ENCODE measurements at places on chromosomes 7 and 10. TPM values are rescaled to one million over a fixed set of nuclear protein-coding genes. Genes with fewer than 3 reads are reported as not detected.

Gene KIF20B
- total RNA-seq: 2.5 TPM

Gene CASP2
- total RNA-seq: 8.4 TPM

Gene STAM
- total RNA-seq: 13.7 TPM

Gene CCDC136
- 23.8 TPM for total RNA-seq

Gene ARMS2
- not detected for total RNA-seq

Gene CALML3
- total RNA-seq: not detected

Gene SLK
- 96.1 TPM for total RNA-seq

Gene CYP17A1
- not detected for total RNA-seq

Gene ZKSCAN1
- 32.7 TPM for total RNA-seq

Gene WNT8B
- total RNA-seq: not detected

Gene ZNF503
- 19.4 TPM for total RNA-seq

Gene SLC39A12
- total RNA-seq: not detected

Gene LMBR1
- 60.9 TPM for total RNA-seq

Gene ACBD7
- not detected for total RNA-seq

Gene CHN2
- 10.7 TPM for total RNA-seq

Gene SAMD9L
- 5.3 TPM for total RNA-seq

Gene ERVW-1
- not detected for total RNA-seq

GRCh38 chr10:100349672-100350071, 2.6 kb downstream of the SCD start:
- H3K27ac ChIP-seq: no peak overlapping the region
- no peak for DNase-seq
- H3K4me1 ChIP-seq: no peaks in the 10 kb centered on the region

GRCh38 chr7:116230191-116231005, 20.1 kb downstream of the TES start:
- no peaks in the 10 kb centered on the region for H3K27me3 ChIP-seq
- no peak overlapping the region for H3K4me3 ChIP-seq
- H3K27ac ChIP-seq: peak overlapping the region; percentile 96

DNA sequence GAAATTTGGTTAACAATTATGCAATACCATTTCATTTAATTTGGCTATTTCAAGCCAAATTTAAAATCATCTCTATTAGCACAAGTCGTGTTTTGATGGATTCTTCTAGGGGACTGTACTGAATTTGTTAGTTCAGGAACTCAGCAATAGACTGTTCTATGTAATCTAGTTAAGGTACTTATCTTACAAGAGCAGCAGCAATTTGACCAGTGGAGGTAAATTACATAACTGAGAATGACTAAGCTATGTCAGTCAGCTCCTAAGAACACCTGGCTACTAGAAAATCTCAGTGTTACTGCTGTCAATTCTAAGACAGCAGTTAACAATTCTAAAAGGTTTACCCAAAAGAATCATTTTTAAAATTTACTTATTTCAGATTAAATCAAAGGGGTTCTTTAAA, 513.9 kb upstream of the ZWINT start:
- no peaks in the 10 kb centered on the region for H3K27me3 ChIP-seq
- no peak overlapping the region for H3K27ac ChIP-seq
- no peak for DNase-seq

- H3K27ac ChIP-seq: no peak overlapping the region
- DNase-seq: no peak
- no peaks in the 10 kb centered on the region for H3K4me1 ChIP-seq
Observed at GRCh38 chr7:115637128-115637527, 393.4 kb downstream of the TFEC start.

- H3K27me3 ChIP-seq: no peaks in the 10 kb centered on the region
- no peak overlapping the region for H3K27ac ChIP-seq
- H3K36me3 ChIP-seq: peaks cover 36% of the 10 kb centered on the region
- peaks cover 26% of the 10 kb centered on the region for H3K4me1 ChIP-seq
- H3K4me3 ChIP-seq: no peak overlapping the region
Observed at GRCh38 chr10:80168162-80168511, 35.6 kb downstream of the PLAC9 start.

- no peaks in the 10 kb centered on the region for H3K4me1 ChIP-seq
- H3K27me3 ChIP-seq: no peaks in the 10 kb centered on the region
- no peak overlapping the region for H3K27ac ChIP-seq
- no peak for DNase-seq
Observed at GRCh38 chr7:31805209-31805818, 118.3 kb downstream of the PPP1R17 start.

GRCh38 chr7:77289387-77289786, 89.8 kb upstream of the FGL2 start:
- no peak overlapping the region for H3K4me3 ChIP-seq
- no peaks in the 10 kb centered on the region for H3K4me1 ChIP-seq
- DNase-seq: no peak
- no peaks in the 10 kb centered on the region for H3K27me3 ChIP-seq
- peak overlapping the region; percentile 26 for H3K27ac ChIP-seq
- no peaks in the 10 kb centered on the region for H3K36me3 ChIP-seq

DNA sequence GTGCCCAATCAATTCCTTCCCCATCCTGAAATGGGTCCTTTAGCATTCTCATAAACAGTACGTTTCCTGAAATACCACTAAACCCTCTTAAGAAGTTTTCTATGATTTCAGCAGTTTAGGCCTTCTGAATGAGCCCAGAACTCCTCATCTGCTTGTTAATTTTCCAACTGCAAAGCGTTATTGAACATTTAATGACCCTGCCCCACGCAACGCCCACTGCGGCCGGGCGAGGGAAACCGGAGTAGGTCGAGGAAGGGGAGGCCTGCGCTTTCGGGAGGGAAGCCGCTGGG, 608 bp upstream of the UBN2 start:
- no peaks in the 10 kb centered on the region for H3K27me3 ChIP-seq
- H3K27ac ChIP-seq: peak overlapping the region; percentile 97
- H3K4me3 ChIP-seq: peak overlapping the region; percentile 99
- no peaks in the 10 kb centered on the region for H3K36me3 ChIP-seq
- H3K4me1 ChIP-seq: peaks cover 8% of the 10 kb centered on the region

DNA sequence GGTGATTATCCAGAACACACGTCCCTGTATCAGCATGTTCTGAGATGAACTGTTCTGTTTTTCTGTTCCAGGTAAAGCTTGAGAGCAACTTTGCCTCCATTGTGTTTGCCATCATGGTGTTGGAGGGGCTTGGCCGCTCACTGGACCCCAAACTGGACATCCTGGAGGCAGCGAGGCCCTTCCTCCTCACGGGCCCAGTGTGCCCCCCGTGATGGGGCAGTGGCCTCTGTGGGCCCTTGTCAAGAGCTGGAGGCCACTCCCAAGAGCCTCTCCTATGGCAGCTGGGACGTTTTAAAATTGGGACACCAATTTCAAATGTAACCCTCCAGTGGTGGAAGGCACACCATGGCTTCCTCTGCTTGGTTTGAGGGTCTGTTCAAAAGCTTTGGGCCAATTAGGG, 1.9 kb upstream of the NDUFB2 start:
- no peak overlapping the region for H3K27ac ChIP-seq
- no peak overlapping the region for H3K4me3 ChIP-seq
- H3K4me1 ChIP-seq: no peaks in the 10 kb centered on the region
- no peak for DNase-seq
- H3K36me3 ChIP-seq: no peaks in the 10 kb centered on the region

- no peaks in the 10 kb centered on the region for H3K36me3 ChIP-seq
- H3K27ac ChIP-seq: no peak overlapping the region
- H3K27me3 ChIP-seq: peaks cover 9% of the 10 kb centered on the region
Observed at GRCh38 chr7:1604383-1604782, 34.6 kb upstream of the PSMG3 start.

DNA sequence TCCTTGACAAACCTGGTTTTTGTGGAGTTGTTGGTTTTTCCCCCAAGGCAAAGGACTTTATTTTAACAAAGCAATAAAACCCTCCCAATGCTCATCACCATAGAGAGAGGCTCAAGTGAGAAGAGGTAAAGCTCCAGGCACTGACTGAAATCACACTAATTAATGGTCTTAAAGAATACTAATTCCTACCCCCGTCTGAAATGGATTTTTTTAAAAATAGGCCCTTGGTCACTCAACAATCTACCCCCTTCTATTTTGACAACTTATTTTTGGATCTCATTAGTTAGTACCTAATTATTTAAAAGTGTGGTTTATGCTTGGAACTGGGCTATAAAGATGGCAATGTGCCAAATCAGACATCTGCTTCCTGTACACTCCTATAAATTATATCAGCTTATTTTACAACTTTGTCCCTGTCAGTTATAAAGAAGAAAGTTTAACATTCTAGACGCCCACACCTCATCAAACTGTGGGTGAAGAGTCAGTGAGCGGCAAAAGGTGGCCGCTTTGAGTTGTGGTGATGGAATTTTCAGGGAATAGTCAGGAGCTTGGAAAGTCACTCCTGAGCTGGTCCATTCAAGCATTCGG, 10.6 kb downstream of the GLI3 start:
- peak overlapping the region; percentile 48 for H3K27ac ChIP-seq
- H3K36me3 ChIP-seq: no peaks in the 10 kb centered on the region
- DNase-seq: no peak
- H3K4me3 ChIP-seq: no peak overlapping the region
- H3K27me3 ChIP-seq: no peaks in the 10 kb centered on the region

GRCh38 chr7:48419401-48419800, 248.1 kb downstream of the ABCA13 start:
- H3K4me1 ChIP-seq: no peaks in the 10 kb centered on the region
- H3K4me3 ChIP-seq: no peak overlapping the region
- no peaks in the 10 kb centered on the region for H3K27me3 ChIP-seq
- no peak overlapping the region for H3K27ac ChIP-seq

GRCh38 chr10:44936314-44936975, 23.2 kb upstream of the RASSF4 start:
- no peak overlapping the region for H3K4me3 ChIP-seq
- H3K27me3 ChIP-seq: no peaks in the 10 kb centered on the region
- DNase-seq: peak; percentile 30
- H3K36me3 ChIP-seq: no peaks in the 10 kb centered on the region

GRCh38 chr10:74394416-74394969, 243.5 kb downstream of the ADK start:
- no peak overlapping the region for H3K27ac ChIP-seq
- no peaks in the 10 kb centered on the region for H3K4me1 ChIP-seq
- no peak overlapping the region for H3K4me3 ChIP-seq
- no peak for DNase-seq
- H3K36me3 ChIP-seq: no peaks in the 10 kb centered on the region

DNA sequence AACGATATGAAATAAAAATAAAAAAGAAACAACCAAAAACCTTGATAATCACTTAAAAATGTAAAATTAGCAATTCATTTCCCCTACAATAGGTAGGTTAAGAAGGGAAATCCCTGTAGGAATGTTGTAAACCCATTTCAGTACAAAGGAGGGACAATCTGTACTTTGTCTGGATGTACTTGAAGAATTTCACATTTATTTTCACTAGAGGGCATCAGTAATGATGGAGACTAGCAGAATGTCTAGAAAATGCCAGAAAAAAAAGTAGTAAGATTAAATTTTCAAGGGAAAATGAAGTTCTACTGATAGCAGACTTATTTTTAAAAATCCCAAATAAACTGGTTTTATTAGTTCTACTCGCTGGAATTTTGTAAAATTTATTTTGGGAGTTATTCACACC, 209.0 kb upstream of the FZD1 start:
- H3K4me3 ChIP-seq: no peak overlapping the region
- H3K27ac ChIP-seq: no peak overlapping the region
- no peaks in the 10 kb centered on the region for H3K4me1 ChIP-seq
- H3K27me3 ChIP-seq: no peaks in the 10 kb centered on the region

GRCh38 chr10:69359148-69359547, 57.6 kb downstream of the TACR2 start:
- H3K4me1 ChIP-seq: peaks cover 47% of the 10 kb centered on the region
- H3K27ac ChIP-seq: peak overlapping the region; percentile 86
- DNase-seq: no peak

DNA sequence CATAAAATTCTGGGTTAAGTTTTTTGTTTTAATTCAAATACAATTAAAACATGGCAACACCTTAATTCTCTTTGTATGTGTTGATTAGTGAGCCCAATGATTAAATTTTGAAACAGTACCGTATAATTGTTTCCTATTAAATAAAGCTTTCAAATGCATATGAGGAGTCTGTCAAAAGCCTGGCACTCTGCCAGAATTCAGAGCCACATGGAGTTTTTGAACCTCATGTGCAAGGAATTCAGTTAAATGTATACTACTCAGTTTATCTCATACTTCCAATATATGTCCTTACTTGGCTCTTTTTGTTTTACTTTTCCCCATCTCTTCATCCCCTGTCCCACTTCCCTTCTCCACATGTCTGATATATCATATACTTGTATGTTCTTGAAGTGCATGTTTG, 165.6 kb upstream of the FAM3C start:
- H3K36me3 ChIP-seq: no peaks in the 10 kb centered on the region
- H3K4me1 ChIP-seq: no peaks in the 10 kb centered on the region
- H3K27me3 ChIP-seq: no peaks in the 10 kb centered on the region

GRCh38 chr7:47085491-47086275, 496.2 kb downstream of the TNS3 start:
- peaks cover 10% of the 10 kb centered on the region for H3K4me1 ChIP-seq
- no peak overlapping the region for H3K4me3 ChIP-seq
- H3K36me3 ChIP-seq: no peaks in the 10 kb centered on the region
- H3K27me3 ChIP-seq: no peaks in the 10 kb centered on the region

GRCh38 chr7:150562919-150563318, 4.3 kb upstream of the GIMAP4 start:
- no peaks in the 10 kb centered on the region for H3K27me3 ChIP-seq
- H3K4me3 ChIP-seq: no peak overlapping the region
- DNase-seq: no peak
- H3K36me3 ChIP-seq: no peaks in the 10 kb centered on the region

- H3K27ac ChIP-seq: no peak overlapping the region
- no peaks in the 10 kb centered on the region for H3K4me1 ChIP-seq
- no peak for DNase-seq
- no peaks in the 10 kb centered on the region for H3K27me3 ChIP-seq
- H3K36me3 ChIP-seq: no peaks in the 10 kb centered on the region
- H3K4me3 ChIP-seq: no peak overlapping the region
Observed at GRCh38 chr7:11713352-11713751, 118.6 kb downstream of the THSD7A start.

DNA sequence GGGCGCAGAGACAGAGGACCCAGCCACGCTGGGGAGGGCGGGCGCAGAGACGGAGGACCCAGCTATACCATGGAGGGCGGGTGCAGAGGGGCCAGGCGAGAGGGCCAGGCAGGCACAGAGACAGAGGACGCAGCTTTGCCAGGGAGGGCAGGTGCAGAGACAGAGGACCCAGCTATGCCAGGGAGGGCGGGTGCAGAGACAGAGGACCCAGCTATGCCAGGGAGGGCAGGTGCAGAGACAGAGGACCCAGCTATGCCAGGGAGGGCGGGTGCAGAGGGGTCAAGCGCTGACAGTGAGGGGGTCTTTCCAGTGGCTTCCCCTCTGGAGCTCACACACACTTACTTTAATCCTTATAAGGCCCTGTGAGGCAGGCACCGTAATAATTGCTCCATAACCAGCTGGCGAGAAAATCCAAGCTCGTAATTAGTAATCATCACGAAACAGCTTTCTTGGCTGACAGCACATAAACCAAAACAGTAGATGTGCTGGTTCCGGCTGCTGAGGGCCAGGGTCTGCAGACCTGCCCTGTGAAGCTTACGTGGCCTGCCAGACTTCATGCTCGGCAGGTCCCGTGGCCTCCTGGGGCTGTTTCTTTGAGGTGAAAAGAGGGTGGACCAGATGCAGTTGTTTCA, 137.2 kb downstream of the VIPR2 start:
- no peaks in the 10 kb centered on the region for H3K27me3 ChIP-seq
- H3K36me3 ChIP-seq: no peaks in the 10 kb centered on the region
- H3K4me3 ChIP-seq: no peak overlapping the region
- peak; percentile 32 for DNase-seq
- H3K4me1 ChIP-seq: peaks cover 17% of the 10 kb centered on the region

GRCh38 chr10:11301571-11302111, 284.0 kb downstream of the CELF2 start:
- no peaks in the 10 kb centered on the region for H3K27me3 ChIP-seq
- H3K36me3 ChIP-seq: no peaks in the 10 kb centered on the region
- peak; percentile 60 for DNase-seq
- H3K27ac ChIP-seq: no peak overlapping the region

Measured in sigmoid colon (tissue), 7 donors.